Thoracic aorta (tissue), 2 donors: ENCODE measurements at places on chromosomes 12 and 14.

DNA sequence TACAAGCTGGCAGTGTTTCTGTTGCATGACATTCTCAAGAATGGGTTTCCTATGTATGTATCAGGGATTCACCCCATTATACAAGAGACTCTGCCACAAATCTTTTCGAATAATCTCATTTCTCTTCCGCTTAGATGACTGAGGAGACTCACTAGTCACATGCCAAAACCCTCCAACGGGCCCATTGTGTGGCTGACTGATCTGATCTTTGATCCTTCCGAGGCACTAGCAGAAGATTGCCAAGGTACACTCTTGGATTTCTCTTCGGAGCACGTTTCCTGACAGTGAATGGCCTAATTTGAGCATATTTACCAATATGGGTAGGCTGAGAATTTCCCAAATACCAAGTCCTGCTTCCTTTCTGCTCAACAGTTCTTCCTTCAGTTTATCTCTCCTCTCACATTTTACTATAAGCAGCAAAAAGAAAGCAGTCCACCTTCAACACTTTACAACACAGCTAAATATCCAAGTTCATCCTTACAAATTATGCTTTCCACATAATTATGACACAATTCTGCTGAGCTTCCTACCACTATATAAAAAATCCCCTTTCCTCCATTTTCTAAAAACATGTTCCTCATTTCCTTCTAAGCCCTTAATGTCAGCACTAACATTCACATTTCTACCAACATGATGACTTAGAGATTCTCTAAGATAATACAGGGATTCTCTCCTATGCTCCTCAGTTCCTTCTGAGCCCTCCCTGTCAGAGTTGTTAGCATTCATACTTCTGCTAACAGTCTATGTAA is 11.0 kb downstream of the PRPH start:
- no peak for DNase-seq

DNA sequence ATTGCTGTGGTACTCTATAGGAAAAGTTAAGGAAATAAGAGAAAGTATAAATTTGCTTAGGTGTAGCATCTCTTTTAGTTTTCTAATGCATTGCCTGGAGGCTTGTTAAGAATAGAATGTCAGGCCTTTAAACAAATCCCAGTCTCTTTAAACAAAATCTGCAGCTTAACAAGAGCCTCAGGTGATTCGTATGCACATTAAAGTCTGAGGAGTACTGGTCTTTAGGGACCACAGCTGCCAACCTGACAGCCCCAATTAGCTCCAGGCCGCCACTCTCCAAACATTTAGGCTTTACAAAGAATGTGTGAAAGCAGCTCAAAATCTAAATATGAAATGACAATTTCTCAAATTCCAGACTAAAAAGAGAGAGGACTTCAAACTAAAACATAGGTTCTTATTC is 35.7 kb downstream of the PAWR start:
- no peak for DNase-seq

DNA sequence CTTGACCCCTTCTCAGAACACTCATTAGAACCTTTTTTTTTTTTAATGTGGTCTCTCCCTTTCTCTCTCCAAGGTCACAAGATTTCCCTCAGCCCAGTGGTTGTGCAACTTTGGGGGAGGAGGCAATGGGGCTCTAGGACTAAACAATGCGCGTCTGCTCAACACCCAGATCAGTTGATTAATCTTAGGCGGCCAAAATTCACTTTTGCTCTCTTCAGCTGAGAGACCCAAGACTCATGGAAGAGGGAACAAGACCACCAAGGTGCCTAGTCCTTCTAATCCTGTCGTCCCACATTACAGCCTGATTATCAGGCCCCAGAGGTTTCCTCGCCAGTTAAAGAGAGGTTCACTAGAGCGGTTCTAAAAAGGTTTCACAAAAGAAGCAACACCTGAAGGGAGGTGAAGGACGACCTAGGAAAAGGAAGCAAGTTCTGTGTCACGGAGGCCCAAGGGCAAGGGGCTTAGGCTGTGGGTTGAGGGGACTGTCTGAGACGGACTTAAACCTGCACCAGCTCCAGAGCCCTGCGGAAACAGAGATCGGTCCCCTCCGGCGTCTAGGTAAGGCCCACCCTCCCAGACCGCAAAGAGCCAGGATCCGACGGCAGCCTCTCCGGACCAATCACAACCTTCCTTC is 824 bp upstream of the TARBP2 start:
- DNase-seq, result peak; percentile 52

DNA sequence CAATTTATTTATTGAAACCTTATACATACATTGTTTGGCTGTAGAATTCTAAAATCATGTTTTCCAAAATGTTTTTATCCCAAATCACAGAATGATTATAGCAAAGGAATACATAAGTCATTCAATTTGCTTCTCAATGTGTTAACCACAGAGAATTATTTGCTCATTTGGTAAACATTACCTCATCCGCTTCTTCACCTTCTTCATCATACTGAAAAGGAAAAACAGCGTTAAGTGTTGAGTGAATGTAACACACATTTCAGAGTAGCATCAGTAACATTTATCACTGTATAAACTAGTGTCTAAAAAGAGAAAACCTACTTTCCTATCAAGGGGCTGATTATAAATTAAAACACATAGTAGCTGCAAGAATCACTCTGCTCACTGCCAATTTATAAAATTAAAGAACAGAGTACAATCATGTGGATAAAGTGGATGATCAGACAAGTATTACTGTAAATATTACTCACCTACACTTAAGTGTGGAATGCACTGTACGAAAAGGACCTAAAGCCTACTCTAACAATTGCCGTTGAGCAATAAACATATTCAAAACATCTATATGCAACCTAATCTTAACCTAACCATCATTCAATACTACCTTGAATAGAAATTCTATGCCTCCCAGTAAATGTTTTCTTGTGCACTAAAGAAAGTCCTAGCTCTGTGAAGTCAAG is 18.1 kb upstream of the PHLDA1 start:
- DNase-seq, result no peak

DNA sequence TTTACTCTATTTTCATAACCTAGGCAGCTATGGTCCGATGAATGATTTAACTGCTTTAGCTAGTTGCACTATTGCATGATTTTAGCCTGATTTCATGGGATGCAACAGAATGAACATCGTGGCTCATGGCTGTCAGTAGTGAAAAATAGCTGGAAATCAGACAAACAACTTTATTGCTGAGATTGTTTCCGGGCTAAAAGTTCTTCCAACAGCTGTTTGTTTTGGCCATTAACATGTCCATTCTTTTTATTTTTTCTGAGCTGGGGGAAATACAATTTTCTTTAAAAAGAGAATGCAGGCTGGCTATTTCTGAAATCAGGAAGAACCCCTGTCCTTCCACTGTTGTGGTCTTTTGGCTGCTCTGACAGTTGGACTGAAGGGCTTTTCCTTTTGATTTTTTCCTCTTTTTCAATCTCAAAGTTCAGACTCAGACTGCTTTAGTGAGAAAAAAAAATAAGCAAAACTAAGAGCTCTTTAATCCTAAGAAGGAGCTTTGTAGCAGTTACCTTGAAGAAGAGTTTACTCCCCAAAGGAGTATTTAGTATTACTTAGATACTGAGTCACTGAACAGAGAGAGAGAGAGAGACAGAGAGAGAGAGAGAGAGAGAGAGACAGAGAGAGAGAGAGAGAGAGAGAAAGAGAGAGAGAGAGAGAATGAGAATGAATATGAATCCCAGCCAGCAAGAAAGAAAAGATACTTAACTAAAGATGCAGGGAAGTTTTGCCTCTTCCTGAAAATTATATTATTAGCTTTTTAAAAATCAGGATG is at the start of gene NAV3:
TSS of gene NAV3 (plus strand) at position 312 of the 769 bp plus-strand sequence. CDS start 568 bp downstream, outside the sequence.
- no peak for DNase-seq

DNA sequence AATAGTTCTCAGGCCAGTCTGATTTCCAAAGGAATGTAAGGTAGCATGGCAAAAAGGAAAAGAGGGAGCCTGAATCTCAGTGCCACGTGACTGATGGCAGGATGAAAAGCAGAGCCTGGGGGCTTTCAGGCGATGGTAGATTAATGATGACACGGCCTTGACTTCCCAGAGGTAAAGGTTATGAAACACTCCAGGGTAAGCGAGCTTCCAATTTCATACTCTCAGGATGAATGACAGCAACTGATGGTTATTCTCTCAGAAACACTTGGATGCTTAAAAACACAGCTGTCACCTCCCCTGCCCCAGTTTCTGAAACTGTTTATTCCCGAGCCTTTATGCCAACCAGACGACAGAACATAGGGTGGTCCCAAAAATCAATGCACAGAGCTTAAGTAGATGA is 28.8 kb downstream of the GDF11 start:
- no peak for DNase-seq
